ENCODE measurements at places on chromosomes 5 and 9.

GRCh38 chr5:138770977-138771376, 17.8 kb downstream of the CTNNA1 start:
- DNase-seq = peak; percentile 13

DNA sequence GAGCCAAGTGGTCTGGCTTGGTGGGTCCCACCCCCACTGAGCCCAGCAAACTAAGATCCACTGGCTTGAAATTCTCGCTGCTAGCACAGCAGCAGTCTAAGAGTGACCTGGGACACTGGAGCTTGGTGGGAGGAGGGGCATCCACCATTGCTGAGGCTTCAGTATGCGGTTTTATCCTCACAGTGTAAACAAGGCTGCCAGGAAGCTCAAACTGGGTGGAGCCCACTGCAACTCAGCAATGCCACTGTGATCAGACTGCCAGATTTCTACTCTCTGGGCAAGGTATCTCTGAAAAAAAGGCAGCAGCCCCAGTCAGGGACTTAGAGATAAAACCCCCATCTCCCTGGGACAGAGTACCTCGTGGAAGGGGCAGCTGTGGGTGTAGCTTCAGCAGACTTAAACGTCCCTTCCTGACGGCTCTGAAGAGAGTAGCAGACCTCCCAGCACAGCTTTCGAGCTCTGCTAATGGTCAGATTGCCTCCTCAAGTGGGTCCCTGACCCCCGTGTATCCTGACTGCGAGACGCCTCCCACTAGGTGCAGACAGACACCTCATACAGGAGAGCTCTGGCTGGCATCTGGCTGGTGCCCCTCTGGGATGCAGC, 18.2 kb upstream of the STK32A start:
- no peak for DNase-seq

DNA sequence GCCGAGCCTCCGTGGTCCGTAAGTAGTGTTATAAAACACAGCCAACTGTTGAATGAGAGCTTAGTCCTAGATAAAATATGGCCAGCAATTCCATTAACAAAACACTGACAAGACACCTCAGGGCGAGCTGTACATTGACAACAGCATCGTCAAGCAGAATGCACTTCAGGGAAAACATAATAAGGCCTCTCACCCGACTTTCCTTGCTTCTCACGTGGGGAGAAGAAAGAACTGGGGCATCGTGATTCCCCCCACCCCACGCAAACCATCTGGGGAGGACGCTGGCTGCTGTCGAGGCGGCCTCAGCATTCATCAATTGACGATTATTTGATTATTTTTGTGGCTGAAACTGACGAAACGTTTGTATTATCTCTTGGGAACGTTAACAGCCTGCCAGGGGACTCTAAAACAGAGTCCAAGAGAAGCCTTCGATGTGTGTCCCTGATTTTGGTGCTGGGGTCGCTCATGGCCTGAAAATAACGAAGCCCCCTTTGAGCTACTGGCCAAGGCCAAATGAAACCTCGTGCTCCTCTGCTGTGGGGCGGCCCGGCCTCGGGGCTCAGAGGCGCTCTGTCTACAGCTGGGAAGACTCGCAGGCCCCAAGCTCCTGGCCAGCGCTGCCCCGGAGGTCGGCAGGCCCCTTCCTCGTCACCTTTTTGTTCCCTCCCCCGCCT, 464 bp downstream of the GDF9 start:
- no peak for DNase-seq

GRCh38 chr5:58015175-58015574, 444.7 kb downstream of the PLK2 start:
- DNase-seq = no peak

DNA sequence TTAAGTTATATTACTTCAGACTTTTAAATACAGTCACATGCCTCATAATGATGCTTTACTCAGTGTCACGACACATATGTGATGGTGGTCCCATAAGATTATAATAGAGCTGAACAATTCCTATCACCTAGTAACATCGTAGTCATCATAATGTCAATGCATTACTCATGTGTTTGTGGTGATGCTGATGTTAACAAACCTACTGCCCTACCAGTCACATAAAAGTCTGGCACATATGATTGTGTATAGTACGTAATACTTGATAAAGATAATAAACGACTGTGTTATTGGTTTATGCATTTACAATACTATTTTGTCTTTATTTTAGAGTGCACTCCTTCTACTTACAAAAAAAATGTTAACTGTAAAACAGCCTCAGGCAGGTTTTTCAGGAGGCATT, 103.7 kb downstream of the PAM start:
- no peak for DNase-seq

DNA sequence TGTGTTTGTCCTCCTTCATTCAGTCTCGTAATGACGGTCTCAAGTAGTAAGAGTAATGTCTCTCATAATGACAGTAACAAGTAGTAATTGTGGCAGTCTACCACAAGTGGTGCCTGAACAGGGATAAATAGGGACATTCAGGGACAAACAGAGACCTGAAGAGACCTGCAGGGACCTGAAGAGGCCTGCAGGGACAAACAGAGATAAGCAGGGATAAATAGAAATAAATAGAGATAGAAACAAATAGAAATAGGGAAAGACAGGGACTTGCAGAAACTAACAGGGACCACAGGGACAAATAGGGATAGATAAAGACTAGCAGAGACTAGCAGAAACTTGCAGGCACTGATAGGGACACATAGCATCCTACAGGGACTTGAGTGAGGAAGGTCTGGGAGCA, 7.9 kb downstream of the UGT3A2 start:
- DNase-seq = no peak

- no peak for DNase-seq
These were observed 37.4 kb upstream of the SLC44A1 start for GRCh38 chr9:105206821-105207699.

GRCh38 chr5:160448886-160449285, 27.2 kb downstream of the PTTG1 start:
- DNase-seq = no peak

- DNase-seq = no peak
These were observed 104.1 kb upstream of the PAPPA start for GRCh38 chr9:116049456-116049855.

DNA sequence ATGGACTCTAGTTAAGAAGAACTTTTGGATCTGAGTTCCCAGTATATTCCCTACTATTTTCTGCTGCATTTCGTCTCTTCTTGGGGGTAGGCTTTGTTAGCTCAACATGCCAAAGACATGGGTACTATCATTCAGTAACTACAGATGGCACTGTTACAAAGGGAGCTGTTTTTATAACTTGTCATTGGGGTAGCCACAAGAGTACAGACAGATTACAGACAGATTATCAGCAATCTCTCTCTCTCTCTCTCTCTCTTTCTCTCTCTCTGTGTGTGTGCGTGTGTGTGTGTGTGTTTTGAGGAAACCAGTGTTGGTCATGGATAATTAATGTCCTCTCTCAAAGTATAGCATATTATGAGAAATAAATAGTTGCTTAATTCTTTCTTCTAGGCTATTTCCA, 116.1 kb downstream of the WDR70 start:
- no peak for DNase-seq

DNA sequence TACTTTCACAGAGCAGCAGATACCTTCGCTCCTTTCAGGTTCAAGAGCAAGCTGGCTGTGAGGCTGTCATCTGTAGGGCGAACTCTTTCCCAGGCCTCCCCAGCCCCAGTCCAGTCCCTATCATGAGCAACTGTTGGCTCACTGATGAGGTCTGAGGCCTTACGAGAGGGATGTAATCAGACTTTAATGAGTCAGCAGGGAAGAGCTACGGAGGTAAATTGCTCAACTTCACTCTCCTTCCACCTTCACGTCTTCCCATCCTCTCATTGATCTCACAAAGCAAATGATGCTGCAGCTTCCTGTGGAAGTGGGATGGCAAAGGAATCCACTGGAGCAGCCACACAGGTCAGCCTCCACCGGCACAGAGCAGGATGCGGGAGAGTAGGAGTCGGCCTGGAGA, 130.7 kb upstream of the TBCA start:
- DNase-seq = no peak

DNA sequence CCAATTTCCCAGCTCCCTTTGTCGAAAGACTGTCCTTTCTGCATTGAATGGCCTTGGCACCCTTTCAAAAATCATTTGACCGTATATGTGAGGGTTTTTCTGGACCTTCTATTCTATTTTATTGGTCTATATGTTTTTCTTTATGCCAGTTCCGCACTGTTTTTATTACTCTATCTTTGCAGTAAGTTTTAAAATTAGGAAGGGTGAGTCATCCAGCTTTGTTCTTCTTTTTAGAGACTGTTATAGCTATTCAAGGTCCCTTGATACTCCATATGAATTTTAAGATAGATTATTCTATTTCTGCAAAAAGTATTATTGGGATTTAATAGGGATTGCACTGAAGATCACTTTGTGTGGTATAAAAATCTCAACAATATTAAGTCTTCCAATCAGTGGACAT, 44.2 kb upstream of the STARD4 start:
- no peak for DNase-seq

GRCh38 chr5:10233505-10233904, 16.2 kb downstream of the ATPSCKMT start:
- no peak for DNase-seq

- DNase-seq = no peak
These were observed 13.4 kb downstream of the GRXCR2 start for GRCh38 chr5:145859453-145859852.

- peak; percentile 63 for DNase-seq
These were observed 173.7 kb upstream of the POU5F2 start for GRCh38 chr5:93915142-93915553.

DNA sequence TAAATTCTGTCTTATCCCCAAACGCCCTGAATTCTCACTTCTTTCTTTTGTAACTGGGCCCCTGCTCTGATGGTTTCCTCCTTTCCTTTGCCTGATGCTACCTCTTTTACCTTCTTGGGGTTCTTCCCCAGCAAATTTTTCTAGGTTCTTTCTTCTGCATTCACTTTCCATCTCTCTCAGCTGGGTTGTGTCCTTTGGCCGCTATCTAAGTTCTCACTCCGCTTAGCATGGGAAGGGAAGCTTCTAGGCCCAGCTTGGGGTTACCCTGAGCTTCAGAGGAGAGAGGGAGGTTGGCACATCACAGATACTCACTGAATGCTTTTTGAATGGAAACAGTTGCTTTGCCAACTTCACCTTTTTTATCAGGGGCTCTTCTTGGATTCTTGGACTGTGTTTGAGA, 17.0 kb downstream of the PALM2AKAP2 start:
- no peak for DNase-seq

DNA sequence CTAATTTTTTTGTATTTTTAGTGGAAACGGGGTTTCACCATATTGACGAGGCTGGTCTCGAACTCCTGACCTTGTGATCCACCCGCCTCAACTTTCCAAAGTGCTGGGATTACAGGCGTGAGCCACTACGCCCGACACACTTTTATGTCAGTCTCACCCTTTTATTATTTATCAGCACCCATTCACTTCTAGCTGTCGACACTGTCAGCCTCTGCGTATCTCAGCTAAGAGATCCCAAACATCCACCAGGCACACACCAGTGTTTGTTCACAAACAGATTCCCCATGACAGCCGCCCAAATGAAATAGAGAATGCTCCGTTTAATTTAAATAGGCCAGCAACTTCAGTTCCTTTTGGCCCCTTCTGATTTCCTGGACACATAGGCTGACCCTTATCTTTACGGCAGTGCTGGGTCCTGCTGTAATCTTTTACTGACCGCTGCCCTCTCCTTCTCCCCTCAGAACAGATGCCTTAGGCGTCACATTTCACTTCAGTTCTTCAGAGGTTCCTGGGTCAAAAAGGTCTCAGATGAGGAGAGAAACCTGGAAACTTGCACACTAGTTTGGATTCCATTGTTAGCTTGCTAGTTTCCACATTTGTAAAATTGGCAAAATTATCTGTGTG, 43.1 kb upstream of the CKMT2 start:
- no peak for DNase-seq

DNA sequence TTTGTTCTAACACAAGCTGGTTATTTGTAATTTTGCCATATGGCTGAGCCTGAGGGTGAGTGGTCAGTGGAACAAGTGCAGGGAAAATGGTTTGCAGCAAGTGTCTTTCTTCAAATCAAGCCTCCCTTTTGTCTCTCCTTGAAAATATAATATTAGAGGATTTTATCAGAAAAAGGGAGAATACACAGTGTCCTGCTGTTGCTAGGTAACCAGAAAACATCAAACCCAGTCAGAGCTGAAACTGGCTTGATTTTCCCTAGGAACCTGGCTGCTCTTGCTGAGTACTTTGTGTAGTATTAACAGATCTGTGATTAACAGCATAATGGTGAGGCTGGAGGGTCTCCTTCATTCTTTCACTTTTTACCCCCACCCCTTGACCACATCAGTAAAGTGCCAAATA, 314.0 kb downstream of the ARHGEF28 start:
- DNase-seq = no peak

- no peak for DNase-seq
These were observed 25.1 kb downstream of the EXD3 start for GRCh38 chr9:137397675-137398423.

DNA sequence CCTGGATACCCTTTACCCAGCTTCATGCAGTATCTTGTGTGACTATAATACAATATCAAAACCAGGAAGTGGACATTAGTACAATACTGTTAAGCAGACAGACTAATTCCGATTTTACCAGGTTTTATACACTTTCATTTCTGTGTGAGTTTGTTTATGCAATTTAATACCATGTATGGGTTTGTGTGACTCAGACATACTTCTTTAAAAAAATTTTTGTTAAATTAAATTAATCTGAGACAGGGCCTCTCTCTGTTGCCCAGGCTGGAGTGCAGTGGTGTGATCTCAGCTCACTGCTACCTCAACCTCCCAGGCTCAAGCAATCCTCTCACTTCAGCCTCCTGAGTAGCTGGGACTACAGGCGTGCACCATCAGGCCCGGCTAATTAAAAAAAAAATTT, 156.8 kb downstream of the GAPVD1 start:
- no peak for DNase-seq

- DNase-seq = no peak
These were observed 6.8 kb downstream of the SMIM32 start for GRCh38 chr5:136185974-136186665.

DNA sequence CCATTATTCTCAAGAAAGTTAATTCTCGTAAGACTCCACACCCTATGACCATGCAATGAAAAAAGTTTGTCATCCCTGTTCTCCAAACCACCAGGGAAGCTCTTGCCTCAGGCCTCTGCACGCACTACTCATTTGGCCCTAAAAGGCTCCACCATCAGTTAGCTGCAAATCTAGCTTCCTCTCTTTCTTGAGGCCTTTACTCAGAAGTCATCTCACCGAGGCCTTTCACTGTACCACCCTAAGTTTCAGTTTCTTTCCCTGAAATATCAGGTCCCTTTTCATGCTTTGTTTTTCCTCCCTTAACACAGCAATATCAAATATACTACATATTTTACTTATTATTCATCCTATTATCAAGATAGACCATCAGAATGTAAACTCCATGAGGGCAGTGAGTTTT, 39.1 kb downstream of the OXCT1 start:
- DNase-seq = no peak

- DNase-seq = no peak
These were observed 16.1 kb upstream of the RAB14 start for GRCh38 chr9:121217609-121218292.
